Activated naive CD8-positive, alpha-beta T cell treated with anti-CD3 and anti-CD28 coated beads for 36 hours (primary cell): ENCODE measurements at places on chromosomes 2 and 18. TPM values are rescaled to one million over a fixed set of nuclear protein-coding genes. Genes with fewer than 3 reads are reported as not detected.

The NOSTRIN gene
- not detected for total RNA-seq

The PDE11A gene
- total RNA-seq: 0.10 TPM

The CENPO gene
- 48.0 TPM for total RNA-seq

The DPP4 gene
- total RNA-seq: 20.8 TPM

The LAMA3 gene
- total RNA-seq: 0.42 TPM

The COL4A3 gene
- not detected for total RNA-seq

DNA sequence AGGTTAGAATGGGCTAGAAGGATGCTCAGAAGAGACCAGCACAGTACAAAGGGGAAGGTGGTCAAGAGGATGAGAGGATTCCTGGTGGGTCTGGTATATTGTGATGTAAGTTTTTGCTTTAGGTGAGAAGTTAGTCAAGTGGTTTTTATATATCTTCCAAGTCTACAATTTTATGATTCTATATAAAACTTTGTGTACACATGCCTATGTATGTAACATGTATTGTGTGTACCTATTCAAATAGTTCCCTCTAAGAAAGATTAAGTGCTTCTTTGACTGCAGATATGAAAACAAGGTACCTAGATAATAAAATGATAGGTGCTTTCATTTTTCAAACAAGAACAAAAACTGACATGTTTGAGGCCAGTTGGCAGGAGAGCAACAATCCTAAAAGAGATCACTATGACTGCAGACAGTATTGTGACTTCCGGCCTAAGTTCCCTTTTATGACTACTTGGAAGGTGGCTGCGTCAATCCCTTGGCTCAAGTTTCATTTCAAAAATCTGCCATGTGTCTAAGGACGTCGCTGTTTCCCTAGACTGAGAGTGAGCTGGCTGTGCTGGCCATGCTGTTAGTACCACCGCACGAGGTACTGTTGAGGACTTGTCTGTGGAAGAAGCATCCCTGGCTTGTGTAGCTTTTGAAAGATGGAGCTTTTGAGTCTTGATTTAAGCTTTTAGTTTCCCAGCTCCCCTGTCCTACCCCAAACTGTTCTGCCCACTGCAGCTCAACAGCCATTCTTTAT is 123.1 kb downstream of the PRPF40A start:
- peak; percentile 2 for DNase-seq

DNA sequence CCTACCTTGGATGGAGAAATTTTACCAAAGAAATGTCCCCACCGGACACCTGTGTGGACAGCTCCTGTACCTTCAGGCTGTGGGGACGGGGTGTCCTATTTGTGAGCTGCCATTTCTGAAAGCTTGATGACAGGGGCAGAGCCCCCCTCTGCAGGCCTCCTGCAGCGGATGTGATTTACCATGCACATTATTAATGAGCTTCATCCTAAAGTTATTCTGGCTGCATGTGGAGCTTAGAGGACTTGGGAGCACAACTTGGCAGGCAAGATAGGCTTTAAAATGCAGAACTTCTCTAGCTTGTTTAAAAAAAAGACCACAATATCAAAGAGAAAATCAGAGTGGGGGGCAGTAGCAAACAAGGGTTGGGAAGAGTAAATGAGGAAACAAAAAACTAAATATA is 350.0 kb upstream of the KLHL29 start:
- no peak for DNase-seq

DNA sequence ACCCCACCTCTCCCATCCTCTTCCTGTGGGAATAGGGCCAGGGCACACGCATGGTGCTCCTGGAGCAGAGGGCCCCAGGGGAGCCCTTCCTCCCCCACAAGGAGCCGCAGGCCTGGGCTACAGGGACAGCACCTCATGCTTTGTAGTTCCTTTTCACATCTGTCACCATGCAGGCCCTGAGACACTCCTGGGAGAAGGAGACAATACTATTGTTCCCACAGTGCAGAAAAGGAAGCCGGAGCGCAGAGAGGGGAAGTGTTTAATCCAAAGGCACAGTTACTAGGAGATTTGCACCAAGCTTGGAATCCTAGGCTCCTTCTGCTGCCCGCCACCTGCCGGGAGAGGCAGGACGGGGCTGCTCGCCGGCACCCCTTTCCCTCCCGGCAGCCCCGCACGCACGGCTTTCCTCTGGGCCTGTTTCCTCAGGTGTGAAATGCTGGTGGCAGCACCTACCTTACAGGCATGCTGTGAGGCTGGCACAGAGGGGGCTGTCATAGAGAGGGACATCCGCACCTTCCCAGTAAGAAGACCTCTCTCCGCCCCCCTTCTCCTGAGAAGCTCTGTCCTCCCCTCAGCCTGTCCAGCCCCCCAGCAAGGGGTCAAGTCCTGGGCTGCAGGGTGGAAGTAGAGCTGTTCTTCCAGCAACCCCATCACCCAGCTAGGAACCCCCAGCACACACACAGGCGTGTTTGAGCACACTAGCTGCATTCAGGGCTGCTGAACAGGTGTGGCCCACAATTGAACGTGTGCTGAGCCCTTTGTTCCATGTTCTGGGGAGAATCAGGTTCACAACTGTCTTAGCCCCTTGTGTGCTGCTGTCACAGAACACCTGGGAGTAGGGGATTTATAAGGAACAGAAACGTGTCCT is 62.6 kb downstream of the SMAD7 start:
- no peak for DNase-seq

GRCh38 chr2:73238149-73238548 is 4.0 kb downstream of the CCT7 start:
- DNase-seq: no peak

GRCh38 chr2:130887643-130888042 is 50.9 kb downstream of the ARHGEF4 start:
- no peak for DNase-seq

- DNase-seq: no peak
These were observed 310.3 kb upstream of the DLGAP1 start for GRCh38 chr18:4765401-4765800.

- DNase-seq: no peak
These were observed 226.8 kb downstream of the MC4R start for GRCh38 chr18:60145776-60146175.

- no peak for DNase-seq
These were observed 299.0 kb downstream of the FBXO15 start for GRCh38 chr18:73848656-73849055.

DNA sequence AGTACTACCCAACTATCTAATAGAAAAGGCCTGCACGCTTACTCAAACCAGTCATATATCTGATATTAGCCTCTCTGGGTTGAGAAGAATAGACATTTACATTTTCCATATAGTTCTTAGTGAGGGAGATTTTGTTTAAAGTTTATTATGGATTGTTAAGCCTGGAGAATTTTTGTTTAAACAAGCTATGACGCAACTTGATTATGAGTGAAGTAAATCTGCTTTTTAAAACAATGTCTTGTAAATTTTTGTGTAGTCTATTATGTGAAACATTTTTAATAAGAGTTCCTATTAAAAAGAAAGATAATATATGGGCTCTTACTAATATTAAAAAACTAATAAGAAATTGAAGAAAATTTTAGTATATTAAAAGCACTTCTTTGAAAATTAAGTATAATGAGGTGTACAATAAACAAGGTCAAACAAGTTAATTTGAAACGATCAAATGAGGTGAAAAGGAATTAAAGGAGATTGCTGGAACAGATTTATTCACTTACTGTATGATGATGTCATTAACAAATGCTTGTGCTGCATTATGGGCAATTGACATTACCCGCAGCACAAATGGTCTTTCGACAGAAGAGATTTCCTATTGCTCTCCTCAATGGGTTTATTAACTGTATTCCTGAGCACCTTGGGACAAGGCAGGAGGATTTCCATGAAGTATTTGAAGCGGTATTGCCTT is 229.2 kb upstream of the SMIM21 start:
- no peak for DNase-seq

GRCh38 chr2:138536302-138536701 is 34.7 kb downstream of the SPOPL start:
- no peak for DNase-seq

GRCh38 chr2:203583701-203584100 is 48.6 kb upstream of the RAPH1 start:
- peak; percentile 40 for DNase-seq

GRCh38 chr2:179538406-179539123 is 273.9 kb upstream of the SESTD1 start:
- no peak for DNase-seq

DNA sequence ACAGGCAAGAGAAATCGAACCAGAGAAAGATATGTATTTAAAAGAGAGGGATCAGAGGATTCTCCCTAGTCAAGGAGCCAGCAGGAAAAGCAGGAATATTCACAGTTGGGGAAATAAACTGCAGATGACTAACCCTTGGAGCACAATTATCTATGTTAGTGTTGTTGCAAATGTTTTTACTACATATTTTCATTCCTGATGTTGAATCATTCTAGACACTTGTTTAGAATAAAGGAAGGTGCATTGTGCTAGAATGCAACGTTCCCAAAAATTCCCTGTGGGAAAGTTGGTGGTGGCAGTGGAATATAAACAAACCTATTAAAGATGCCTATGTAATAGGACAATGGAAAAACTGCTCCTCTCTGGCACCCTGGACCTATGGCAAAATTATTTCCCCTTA is 63.3 kb downstream of the DTNA start:
- no peak for DNase-seq

DNA sequence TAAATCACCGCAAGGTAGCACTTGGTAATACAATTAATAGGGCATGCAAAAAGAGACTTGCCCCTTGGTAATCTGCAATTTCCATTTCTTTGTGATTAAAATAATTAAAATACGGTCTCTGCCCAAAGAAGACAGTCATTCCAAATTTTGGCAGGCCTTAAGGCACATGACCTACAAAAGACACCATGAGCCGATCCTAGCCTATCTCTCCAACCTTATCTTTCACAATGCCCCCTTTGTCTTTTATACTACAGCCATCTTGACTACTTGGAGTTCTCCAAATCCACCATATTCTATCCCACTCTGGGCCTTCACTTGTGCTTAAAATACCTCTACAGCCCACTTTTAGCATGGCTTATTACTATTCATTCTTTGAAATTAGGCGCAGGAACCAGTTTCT is 23.3 kb downstream of the CFAP210 start:
- no peak for DNase-seq
